RCC 7860 (cell line): ENCODE measurements at places on chromosomes 16 and 17.

GRCh38 chr16:87107201-87107600, 210.0 kb downstream of the C16orf95 start:
- no peak for DNase-seq

- DNase-seq, result peak; percentile 59
These were observed 160.4 kb downstream of the CMIP start for GRCh38 chr16:81604960-81605383.

- DNase-seq, result peak; percentile 97
These were observed 18.3 kb upstream of the EFCAB13 start for GRCh38 chr17:47305302-47305923.

DNA sequence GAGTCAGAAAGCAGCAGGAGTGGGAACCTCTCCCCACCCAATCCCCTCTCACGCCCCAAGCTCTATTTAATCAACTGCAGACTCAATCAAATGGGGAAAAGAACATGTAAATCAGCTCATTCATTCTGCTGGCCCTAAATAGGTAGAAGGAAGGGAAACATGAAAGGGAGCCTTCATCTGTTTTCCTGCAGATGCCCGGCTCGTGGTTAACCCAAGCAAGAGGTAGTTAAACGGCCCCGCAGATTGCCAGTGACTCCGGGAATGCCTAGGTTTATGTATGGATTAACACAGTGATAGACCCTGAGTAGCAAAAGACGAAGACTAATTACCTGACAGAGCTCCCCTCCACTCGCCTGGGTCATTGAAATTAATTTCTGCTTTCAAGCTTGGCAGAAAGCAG, 542.0 kb downstream of the WWOX start:
- DNase-seq, result no peak

GRCh38 chr17:82754297-82755208, 2.7 kb downstream of the TBCD start:
- DNase-seq, result no peak

DNA sequence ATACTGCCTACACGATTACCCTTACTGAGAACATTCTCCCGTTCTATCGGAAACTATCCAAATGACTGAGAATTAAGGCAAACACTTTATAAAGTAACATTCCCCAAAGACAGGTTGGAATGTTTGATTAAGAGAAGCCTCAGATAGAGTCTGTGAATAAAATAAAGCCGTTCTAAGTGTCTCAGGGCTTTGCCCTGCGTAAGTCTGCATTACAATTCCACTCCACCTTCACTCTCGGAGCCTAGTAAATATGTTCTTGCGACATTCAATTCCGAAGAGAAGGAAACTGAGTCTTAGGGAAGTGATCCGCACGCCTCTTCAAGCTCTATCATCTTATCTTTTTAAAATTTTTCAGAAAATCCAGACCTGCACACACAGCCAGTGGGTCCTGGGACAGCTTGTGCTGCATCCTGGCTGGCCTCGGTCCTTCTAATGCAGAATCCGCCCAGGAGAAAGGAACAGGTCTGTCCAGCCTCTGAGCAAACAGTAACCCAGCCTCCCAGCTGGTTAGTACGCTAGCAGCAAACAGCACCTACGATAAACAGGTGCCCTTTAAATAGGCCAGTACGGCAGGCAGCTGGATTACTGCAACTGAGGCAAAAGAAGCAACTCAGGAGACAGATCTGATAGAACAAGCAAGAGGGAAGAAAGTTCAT, 254.1 kb upstream of the IRX3 start:
- no peak for DNase-seq

GRCh38 chr17:41800601-41801373, 11.0 kb downstream of the P3H4 start:
- DNase-seq, result peak; percentile 62

GRCh38 chr17:31499771-31500554, 108.5 kb downstream of the RAB11FIP4 start:
- DNase-seq, result peak; percentile 64

DNA sequence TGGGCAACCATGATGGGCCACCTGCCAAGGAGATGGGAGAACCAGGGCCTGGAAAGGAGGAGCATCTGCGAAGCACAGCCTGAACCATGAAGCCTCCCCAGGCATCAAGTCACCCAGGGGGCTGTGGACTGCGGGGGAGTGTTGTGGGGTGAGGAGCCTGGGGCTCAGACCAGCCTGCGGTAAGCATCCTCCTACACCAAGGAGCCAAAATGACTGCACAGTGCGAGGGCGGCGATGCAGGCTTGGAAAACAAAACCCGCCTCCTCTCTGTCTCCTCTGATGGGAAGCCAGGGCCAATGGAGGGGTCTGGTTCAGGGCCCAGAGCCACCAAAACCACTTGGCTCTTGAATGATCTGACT, 18.1 kb upstream of the MAF start:
- DNase-seq, result no peak

GRCh38 chr17:78345172-78345571, 14.7 kb downstream of the SOCS3 start:
- no peak for DNase-seq

GRCh38 chr16:88965411-88965810, 11.6 kb downstream of the CBFA2T3 start:
- DNase-seq, result no peak

DNA sequence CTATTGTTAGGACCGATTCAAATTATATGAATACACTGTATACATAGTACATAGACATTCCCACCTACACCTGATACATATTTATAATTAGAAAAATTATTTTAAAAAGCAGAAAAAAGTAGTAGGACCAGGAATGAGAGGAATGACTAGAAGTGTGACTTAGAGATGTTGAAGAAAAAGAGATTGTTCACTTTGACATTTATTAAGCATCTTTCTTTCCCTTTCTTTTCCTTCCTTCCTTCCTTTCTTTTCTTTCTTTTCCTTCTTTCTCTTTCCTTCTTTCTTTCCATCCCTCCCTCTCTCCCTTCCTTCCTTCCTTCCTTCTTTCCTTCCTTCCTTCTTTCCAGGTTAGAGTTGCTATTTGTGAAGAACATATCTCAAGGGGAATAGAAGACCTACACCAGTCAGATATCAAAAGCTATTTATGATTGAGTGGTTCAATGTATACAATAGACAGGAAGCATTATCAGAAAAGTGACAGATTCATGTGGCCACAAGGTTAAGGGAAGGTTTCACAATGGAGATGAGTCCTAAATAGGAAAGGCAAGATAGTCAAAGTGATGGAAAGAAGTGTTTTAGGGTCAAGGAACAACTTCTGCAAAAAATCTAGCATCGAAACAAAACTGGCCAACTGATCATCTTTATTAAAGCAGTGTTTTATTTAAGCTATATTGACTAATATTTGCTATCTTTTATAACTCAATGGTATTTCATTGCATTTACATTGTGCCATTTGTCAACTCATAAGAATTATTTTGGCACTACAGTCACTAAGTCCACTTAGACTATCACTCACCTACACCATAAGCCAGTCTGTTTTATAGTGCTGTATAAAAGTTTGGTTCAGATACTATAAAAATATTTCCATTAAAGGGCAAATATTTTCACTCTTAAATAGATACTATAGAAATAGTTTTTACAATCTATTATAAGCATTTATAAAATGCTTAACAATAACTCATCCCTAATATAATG, 54.1 kb upstream of the NACA2 start:
- DNase-seq, result no peak

DNA sequence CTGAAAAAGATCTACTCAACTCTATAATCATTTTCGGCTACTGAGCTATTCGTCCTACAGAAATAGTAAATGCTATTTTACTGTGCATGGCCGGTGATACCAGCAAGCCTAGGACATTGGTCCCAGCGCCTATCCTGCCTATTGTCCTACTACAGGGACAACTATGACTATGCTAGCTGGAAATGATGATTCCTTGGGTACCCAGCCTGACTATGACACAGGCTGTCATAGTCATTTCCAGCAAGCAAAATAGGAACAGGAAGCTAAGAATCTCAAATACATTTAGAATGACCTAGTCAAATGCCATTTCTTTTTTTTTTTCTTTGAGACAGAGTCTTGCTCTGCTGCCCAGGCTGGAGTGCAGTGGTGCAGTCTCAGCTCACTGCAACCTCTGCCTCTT, 33.7 kb upstream of the HSBP1 start:
- no peak for DNase-seq

DNA sequence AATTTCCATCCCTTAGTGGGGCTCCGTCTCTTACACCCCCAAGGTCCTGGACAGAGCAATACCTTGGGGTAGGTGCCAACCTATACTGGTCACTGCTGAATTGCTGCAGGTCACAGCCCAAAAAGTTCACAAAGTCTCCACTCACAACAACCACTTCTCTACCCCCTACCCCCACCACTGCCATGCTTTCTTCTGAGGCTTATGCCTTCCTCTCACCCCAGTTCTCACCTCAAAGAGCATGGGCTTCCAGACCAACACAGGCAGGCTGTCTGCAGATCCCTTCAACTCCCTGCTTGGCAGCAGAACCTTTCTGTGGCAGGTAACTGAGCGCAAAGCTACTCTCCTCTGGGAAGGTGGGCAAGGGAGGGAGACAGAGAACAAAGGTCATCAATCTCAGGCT, 35.5 kb downstream of the C16orf78 start:
- no peak for DNase-seq

- peak; percentile 77 for DNase-seq
These were observed 49.8 kb upstream of the BAHCC1 start for GRCh38 chr17:81345228-81346089.

- DNase-seq, result peak; percentile 70
These were observed 51.3 kb downstream of the FTO start for GRCh38 chr16:53755026-53755910.

- DNase-seq, result no peak
These were observed 221.1 kb upstream of the GSE1 start for GRCh38 chr16:85391769-85392583.

- DNase-seq, result no peak
These were observed 17.9 kb downstream of the GABARAPL2 start for GRCh38 chr16:75584108-75584507.

DNA sequence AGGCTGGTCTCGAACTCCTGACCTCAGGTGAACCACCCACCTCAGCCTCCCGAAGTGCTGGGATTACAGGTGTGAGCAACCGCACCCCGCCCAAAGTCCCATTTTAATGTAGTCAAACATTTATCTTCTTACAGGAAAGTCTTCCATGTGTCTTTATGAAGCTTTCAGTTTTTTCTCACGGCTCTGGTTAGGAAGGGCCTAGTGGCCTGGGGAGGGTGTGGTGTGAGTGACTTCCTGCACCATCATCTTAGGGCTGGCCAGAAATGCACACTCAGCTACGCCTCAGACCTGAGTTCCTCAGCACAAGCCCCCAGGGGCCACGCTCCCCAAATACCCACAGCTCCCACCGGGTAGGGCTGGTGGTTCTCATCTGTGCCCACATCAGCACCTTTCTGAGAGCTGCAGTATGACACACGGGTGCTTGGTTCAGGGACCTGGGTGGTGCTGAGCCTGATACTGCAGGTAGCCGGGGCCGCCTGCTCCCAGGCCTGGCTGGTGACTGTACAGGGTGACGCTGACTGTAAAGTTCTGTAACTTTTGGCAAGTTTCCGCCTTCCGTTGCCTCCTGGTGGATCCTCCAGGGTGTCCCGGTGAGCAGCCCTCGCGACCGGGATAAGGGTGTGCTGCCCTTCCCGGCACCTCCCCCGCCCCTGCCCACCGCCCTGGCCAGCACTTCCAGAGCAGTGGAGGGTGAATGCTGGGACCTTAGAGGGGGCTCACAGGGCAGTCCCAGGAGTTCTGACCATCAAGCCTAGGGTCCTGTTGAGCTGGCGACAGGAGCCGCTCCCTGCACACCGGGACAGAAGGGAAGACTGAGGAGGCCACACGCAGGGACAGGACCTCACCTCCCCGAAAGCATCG, 52.5 kb downstream of the ZNF778 start:
- no peak for DNase-seq

GRCh38 chr17:79420318-79421243, 190.3 kb downstream of the RBFOX3 start:
- no peak for DNase-seq

- DNase-seq, result no peak
These were observed 66.4 kb downstream of the NXN start for GRCh38 chr17:913207-913606.

GRCh38 chr17:60610473-60610872, 10.5 kb downstream of the PPM1D start:
- DNase-seq, result no peak

GRCh38 chr17:8409966-8410882, 12.6 kb upstream of the RNF222 start:
- DNase-seq, result peak; percentile 66

- DNase-seq, result no peak
These were observed 62.1 kb upstream of the TNRC6A start for GRCh38 chr16:24667244-24667764.

DNA sequence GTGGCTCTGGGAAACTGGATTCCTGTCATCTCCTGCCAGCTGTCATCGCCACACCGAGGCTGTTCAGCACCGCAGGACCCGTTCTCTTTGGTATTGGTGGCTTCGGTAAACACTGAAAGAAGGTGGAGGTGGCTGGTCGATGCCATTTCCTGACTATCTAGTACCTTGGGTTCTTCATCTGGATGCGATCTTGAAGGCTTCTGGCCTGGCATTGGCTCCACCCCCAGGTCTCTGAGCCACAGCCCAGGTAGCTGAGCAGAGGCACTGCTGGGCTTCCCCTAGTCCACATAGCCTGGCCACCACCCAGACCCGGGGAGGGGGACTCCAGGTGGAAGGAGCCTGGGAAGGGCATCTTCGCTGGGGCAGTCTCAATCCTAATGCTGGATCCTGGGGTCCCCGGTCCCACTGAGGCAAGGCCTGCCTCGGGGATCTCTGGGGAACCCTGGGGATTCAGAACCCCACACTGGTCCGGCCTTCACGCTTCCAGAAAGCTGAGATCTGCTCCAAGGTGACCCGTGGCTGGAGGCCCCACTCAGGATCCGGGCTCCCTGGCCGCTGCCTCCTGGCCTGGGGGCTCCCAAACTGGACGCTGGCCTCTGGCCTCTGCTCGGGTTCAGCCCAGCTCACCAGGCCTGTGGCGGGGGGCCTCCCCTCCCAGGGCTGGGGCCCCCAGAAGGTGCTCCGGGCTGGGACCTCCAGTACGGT, 1.8 kb downstream of the C16orf54 start:
- DNase-seq, result no peak
